ENCODE measurements at places on chromosomes 5 and 9.
A peak's percentile ranks its signal among the peaks of the same experiment; 100 is the strongest.

DNA sequence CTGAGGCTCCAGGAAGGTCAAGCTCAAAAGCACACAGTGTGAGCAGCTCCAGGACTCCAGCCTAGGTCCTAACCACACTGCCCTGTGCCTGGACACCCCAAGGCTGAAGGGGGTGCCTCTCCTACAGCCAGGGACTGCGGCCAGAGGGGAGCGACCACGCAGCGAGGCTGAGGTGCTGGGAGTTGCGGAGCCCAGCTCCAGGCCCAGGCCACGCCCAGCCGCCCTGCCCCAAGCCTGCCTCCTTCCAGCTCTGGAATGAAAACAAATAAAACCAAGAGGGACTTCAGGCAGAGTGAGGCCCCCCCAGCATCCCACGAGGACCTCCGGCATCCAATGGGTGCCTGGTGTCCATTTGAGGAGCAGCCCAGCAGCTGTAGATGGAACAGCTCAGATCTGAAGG, 15.2 kb downstream of the VAV2 start:
- no peak for DNase-seq

GRCh38 chr5:146878476-146879172, at the start of gene PPP2R2B:
TSS of gene PPP2R2B (minus strand) at chr5:146878757.
- DNase-seq = peak; percentile 38

GRCh38 chr5:105735704-105736103, 1935.0 kb downstream of the EFNA5 start:
- no peak for DNase-seq

GRCh38 chr9:101510459-101510858, 23.2 kb upstream of the RNF20 start:
- DNase-seq = no peak

- DNase-seq = no peak
These were observed 332.4 kb downstream of the KCTD16 start for GRCh38 chr5:144503123-144503522.

GRCh38 chr9:137349471-137350033, 47.5 kb upstream of the NRARP start:
- no peak for DNase-seq

GRCh38 chr9:70554881-70555280, 140.4 kb upstream of the KLF9 start:
- DNase-seq = no peak

DNA sequence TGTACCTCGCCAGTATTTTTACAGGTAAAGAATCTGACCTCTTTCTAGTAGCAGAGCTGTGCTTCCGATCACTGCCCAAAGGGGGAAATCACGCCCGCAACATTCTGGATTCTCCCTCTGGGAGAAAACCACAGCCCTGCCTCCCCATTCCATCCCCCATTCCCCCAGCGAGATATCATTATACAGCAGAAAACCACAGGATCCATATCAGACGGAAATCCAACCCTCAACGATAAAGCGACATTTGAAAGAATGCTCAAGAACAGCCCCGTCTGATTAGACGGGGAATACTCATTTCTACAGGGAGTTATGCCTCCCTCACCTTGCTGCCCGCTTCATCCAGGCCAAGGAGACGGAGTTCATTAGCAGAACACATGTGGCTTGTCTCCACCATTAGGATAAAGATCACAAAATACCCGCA, 172.8 kb downstream of the COL23A1 start:
- no peak for DNase-seq

GRCh38 chr5:10563110-10563944, 543 bp upstream of the ANKRD33B start:
- no peak for DNase-seq

- no peak for DNase-seq
These were observed 33.1 kb downstream of the RASA1 start for GRCh38 chr5:87300744-87301143.

DNA sequence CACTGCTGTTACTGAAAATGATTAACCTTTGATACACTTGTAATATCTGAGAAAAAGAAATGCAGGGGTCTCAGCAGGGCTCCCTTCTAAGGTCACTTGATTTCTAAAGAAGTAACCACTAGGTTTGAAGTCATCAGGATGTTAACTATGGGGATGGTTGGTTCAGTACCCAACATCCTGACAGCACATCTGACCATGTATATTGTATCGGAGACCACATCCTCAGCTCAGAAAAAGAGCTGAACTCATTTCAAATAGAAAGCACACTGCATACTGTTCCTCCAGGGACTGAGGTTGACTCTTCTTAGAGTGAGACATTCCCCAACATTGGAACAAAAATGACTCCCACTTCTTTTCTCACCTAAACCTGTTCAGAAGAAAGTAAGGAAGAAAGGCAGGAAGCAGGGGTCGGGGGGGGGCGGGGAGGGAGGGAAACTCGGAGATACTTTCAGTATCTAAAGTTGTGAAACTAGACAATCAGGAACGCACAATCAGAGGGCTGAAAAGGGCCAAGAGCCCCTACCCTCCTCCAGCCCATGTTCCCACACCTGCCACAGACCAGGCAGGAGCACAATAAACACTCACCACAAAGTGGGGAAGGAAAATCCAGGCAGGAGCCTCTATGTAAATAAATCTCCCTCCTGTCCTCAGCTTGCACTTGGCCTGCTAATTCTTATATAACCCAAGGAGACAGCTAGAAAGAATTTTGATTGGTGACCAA, 730 bp upstream of the GZMA start:
- DNase-seq = no peak

DNA sequence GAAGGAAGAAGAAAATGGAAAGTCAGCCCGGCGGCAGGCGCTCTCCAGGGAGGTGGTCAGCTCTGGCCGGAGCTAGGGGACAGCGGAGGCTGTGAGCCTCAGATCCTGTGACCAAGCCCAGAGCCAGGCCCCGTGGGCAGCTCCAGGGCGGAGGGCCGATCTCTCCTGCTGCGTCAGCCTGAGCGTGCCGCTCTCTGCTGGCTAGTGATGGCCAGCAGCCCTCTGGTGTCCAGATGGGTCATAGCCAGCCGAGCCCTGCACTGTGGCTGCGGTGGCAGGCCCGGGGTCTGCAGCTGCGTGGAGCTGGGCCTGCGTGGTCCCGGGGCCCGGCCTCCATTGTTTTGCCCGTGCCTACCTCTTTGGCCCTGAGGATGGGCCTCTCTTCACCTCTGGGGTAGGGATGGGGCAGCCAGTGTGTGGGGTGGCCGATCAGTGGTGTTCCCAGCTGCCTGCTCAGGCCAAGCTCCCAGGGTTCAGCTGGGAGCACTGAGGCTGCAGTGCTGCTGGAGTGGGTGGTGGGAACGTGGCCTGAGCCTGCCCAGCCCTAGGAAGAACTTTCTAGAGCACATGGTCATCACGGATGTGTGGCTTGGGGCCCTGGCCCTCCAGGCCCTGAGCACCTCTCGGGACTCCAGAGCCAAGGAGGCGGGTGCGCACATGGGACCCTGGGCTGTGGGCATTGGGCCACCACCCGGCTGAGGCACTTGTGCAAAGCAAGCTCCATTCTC, 17.1 kb upstream of the NRARP start:
- no peak for DNase-seq

GRCh38 chr5:143057580-143057999, 287.4 kb downstream of the ARHGAP26 start:
- DNase-seq = no peak

GRCh38 chr5:27048510-27048909, 10.1 kb upstream of the CDH9 start:
- no peak for DNase-seq

GRCh38 chr9:136605988-136606660, 56.6 kb upstream of the EGFL7 start:
- DNase-seq = no peak

DNA sequence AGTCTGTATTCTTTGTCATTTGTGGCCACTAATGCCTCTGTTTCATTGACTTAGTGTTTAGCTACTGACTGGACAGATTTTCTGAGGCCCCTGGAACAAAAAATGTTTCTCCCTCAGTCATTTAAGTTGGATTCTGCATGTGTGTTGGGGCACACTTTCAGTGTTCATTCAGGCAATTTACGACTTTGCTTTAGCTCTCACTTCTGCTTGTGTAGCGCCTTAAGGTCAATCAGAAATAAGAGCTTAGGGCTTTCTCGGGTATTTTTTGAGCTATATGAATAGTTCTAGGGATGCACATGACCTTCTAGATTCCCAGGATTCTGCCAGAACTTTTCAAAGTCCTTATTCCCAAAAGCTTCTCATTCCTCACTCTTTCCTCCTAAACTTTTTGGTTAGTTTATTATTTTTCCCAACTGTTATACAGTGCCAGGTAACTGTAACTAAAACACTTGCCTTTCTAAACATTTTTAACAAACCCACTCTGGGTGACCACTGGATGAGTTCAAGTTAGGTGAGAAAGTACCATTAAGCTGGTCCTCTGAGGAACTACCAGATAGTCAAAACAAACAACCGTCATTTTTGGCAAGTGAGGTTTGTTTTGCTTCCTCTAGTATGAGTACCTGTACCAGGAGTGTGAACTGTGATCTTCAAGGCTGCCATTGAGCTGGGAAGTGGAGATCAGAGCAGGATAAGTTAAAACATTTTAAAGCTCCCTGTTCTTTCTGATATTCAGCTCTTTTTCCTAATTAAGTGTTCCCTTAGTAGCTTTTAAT, 571.3 kb upstream of the TLE4 start:
- no peak for DNase-seq

DNA sequence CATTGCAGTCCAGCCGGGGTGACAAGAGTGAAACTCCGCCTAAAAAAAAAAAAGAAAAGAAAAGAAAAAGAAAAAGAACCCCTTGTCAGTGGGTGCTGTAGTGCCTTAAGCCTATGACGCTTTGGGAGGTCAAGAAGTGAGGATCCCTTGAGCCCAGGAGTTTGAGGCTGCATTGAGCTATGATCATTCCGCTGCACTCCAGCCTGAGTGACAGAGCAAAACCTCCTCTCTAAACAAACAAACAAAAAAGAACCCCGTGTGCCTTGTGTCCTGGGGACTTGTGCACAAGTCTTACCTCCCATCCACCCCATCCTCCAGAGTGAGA, 33.5 kb upstream of the STXBP1 start:
- DNase-seq = no peak

GRCh38 chr9:37596504-37596903, 4.1 kb upstream of the TOMM5 start:
- DNase-seq = no peak

- no peak for DNase-seq
These were observed 66.7 kb downstream of the DAB2IP start for GRCh38 chr9:121718084-121718483.

- no peak for DNase-seq
These were observed 24.8 kb downstream of the SARDH start for GRCh38 chr9:133713150-133713959.

GRCh38 chr5:95564450-95564849, 9.5 kb downstream of the ARSK start:
- no peak for DNase-seq

- no peak for DNase-seq
These were observed 94.8 kb downstream of the SEMA5A start for GRCh38 chr5:9451037-9451436.

DNA sequence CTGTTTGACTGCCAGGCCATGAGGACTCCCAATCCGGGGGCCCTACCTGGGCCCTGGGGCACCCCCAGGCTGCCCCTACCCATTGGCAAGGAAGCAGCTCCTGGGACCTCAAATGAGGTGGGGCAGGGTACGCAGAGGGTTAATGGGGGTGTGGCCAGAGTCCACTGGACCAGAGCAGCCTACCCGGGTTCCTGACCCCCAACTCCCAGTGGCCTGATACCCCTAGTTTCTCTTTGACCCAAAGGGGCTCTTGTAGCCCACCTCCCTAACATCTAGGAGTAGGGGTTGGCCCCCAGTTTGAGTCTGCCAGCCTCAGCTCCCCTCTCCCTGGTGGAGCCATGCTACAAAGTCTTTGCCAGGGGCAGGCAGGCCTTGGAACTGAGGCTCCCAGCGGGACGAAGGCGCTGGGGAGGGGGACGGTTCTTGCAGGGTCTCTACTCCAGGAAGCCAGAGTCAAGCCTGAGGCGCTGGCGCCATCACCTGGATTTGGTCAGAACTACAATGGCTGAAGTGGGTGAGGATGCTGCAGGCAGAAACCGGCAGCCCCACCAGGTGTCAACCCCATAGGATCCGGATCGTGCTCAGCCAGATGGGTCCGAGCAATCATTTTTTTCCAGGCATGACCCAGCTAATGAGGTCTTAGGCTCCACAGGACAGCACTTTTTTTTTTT, 8.4 kb upstream of the CERCAM start:
- peak; percentile 77 for DNase-seq

GRCh38 chr5:104052558-104053352, 490.2 kb upstream of the NUDT12 start:
- no peak for DNase-seq

GRCh38 chr9:121658591-121658990, 7.2 kb downstream of the DAB2IP start:
- no peak for DNase-seq

GRCh38 chr9:134233022-134233421, 68.7 kb upstream of the RNU6ATAC start:
- no peak for DNase-seq

GRCh38 chr5:67163231-67163756, 33.3 kb downstream of the CD180 start:
- no peak for DNase-seq

- DNase-seq = no peak
These were observed 947.2 kb upstream of the ARRDC3 start for GRCh38 chr5:92330365-92330764.

- no peak for DNase-seq
These were observed 469.4 kb upstream of the TNC start for GRCh38 chr9:115587310-115587709.

DNA sequence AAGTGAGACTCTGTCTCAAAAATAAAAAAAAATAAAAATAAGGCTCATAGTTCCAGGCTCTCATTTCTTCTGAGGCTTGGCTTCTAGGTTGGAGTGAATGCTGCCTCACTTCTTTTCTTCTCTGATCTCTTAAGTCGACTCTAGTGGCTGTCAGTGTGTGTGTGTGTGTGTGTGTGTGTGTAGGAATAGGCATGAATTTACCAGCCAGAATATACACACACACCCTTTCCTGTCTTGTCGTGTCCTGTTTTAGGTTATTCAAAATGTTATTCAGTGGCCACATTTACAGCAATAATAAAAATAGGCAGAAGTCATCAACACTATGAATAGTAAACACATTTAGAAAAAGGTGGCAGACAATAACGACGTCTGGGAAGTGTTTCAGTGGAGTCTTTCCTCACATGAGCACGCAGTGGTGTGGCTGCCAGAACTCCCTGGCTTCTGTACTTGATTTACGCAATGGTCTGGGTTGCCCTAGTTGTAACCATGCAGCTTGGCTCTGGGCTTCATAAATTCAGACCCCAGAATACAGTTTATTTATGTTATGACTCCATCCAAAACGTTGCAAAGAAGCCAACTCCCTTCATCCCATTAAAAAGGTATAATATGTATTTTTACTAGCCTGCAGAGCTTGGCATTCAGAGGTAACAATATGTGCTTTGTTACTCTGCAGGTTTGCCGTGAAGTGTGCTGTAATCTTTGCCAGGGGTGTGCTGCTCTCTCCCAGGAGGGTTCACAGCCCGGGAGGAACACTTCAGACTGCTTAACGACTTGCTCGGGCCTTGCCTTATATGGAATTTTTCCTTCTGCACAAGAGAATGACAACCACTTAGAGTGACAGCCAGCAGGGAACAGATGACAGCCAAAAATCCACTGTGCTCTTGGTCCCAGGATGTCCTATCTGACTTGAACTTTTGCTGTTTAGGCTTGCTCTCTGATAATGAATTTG, 34.4 kb upstream of the PALM2AKAP2 start:
- DNase-seq = peak; percentile 70

GRCh38 chr9:14692470-14693250, 572 bp downstream of the ZDHHC21 start:
- peak; percentile 20 for DNase-seq

GRCh38 chr9:125893277-125893676, 146.1 kb downstream of the PBX3 start:
- DNase-seq = no peak

- no peak for DNase-seq
These were observed 60.3 kb upstream of the NEK6 start for GRCh38 chr9:124197177-124198095.

- DNase-seq = no peak
These were observed 101.8 kb downstream of the SPRY4 start for GRCh38 chr5:142222866-142223558.

All from DMS79 (cell line).